ENCODE measurements at places on chromosomes 11 and 22. TPM values are rescaled to one million over a fixed set of nuclear protein-coding genes. Genes with fewer than 3 reads are reported as not detected.

Gene CSNK2A3
- 0.70 TPM for total RNA-seq

Gene TRIM3
- total RNA-seq = 32.1 TPM

Gene CHST1
- total RNA-seq = 0.15 TPM

Gene OR51B4
- total RNA-seq = not detected

Gene CASP5
- total RNA-seq = not detected

Gene UBQLN3
- total RNA-seq = not detected

Gene KCNJ5
- total RNA-seq = 0.12 TPM

Gene DUSP18
- 8.8 TPM for total RNA-seq
